ENCODE measurements at places on chromosomes 11 and 22. TPM values are rescaled to one million over a fixed set of nuclear protein-coding genes. Genes with fewer than 3 reads are reported as not detected.

The SHISAL1 gene
- total RNA-seq = 0.81 TPM

The HTR3A gene
- not detected for total RNA-seq

The TPST2 gene
- 37.7 TPM for total RNA-seq

GRCh38 chr22:30922151-30922611, 46.4 kb downstream of the MORC2 start:
- H3K36me3 ChIP-seq = peaks cover 15% of the 10 kb centered on the region
- H3K4me3 ChIP-seq = peak overlapping the region; percentile 72
- H3K4me1 ChIP-seq = peaks cover 14% of the 10 kb centered on the region
- DNase-seq = no peak
- H3K27me3 ChIP-seq = no peaks in the 10 kb centered on the region

- no peak for DNase-seq
- no peak overlapping the region for H3K27ac ChIP-seq
- H3K4me1 ChIP-seq = no peaks in the 10 kb centered on the region
- no peaks in the 10 kb centered on the region for H3K36me3 ChIP-seq
- no peak overlapping the region for H3K4me3 ChIP-seq
- no peaks in the 10 kb centered on the region for H3K27me3 ChIP-seq
Measured at GRCh38 chr11:127454856-127455255, 454.3 kb upstream of the KIRREL3 start.

DNA sequence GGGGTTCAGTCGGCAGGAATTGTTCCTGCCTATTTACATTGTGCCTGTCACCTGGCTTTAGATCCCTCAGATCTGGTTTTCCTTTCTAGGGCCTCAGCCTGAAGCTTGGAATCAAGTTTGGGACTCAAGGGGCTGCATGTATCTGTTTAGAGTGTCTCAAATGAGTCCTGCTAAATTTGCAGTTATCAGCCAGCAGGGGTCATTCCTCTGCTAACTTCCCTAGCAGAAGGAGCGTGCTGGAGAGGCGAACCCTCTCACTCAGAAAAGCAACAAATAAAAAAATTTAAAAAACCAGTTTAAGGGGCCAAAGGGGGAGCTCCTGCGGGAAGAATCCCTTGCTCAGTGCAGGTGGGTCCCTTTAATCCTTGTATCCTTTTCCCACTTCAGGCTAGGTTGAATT, 1220.2 kb downstream of the JRKL start:
- H3K4me3 ChIP-seq = no peak overlapping the region
- no peak overlapping the region for H3K27ac ChIP-seq
- H3K27me3 ChIP-seq = no peaks in the 10 kb centered on the region
- H3K36me3 ChIP-seq = no peaks in the 10 kb centered on the region
- no peak for DNase-seq
- H3K4me1 ChIP-seq = no peaks in the 10 kb centered on the region

GRCh38 chr11:22792497-22792896, 37.1 kb downstream of the SVIP start:
- H3K4me3 ChIP-seq = no peak overlapping the region
- H3K36me3 ChIP-seq = no peaks in the 10 kb centered on the region
- DNase-seq = no peak
- no peaks in the 10 kb centered on the region for H3K27me3 ChIP-seq
- H3K4me1 ChIP-seq = no peaks in the 10 kb centered on the region

- H3K4me1 ChIP-seq = no peaks in the 10 kb centered on the region
- H3K36me3 ChIP-seq = no peaks in the 10 kb centered on the region
- H3K27ac ChIP-seq = no peak overlapping the region
- no peak overlapping the region for H3K4me3 ChIP-seq
- no peak for DNase-seq
- no peaks in the 10 kb centered on the region for H3K27me3 ChIP-seq
Measured at GRCh38 chr11:120011836-120012235, 126.1 kb downstream of the TRIM29 start.
